ENCODE measurements at places on chromosomes 11 and 22.
A peak's percentile ranks its signal among the peaks of the same experiment; 100 is the strongest.

- DNase-seq: peak; percentile 52
Measured at GRCh38 chr22:43151251-43152002, at the start of gene TSPO. Gene TSPO, plus strand, starts transcription at chr22:43151559. Its CDS starts 7,680 bp downstream, at chr22:43159239.

DNA sequence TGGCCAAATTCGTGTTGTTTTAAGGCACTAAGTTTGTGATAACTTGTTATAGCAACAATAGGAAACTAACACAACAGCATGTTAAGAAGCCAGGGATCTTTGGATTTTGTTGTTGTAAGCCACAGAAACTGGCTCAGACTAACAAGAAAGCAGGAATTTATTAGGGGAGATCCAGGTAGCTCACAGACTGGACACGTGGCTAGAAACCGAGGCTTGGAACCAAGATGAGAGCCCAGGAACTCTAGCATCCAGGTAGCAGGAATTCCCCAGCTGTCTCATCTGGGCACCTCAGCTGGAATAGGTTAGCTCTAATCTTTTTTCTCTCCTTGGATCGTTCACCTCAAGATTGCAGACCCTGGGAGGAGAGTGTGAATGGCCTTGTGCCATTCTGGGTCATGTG, 24.9 kb downstream of the POLA2 start:
- DNase-seq: no peak

DNA sequence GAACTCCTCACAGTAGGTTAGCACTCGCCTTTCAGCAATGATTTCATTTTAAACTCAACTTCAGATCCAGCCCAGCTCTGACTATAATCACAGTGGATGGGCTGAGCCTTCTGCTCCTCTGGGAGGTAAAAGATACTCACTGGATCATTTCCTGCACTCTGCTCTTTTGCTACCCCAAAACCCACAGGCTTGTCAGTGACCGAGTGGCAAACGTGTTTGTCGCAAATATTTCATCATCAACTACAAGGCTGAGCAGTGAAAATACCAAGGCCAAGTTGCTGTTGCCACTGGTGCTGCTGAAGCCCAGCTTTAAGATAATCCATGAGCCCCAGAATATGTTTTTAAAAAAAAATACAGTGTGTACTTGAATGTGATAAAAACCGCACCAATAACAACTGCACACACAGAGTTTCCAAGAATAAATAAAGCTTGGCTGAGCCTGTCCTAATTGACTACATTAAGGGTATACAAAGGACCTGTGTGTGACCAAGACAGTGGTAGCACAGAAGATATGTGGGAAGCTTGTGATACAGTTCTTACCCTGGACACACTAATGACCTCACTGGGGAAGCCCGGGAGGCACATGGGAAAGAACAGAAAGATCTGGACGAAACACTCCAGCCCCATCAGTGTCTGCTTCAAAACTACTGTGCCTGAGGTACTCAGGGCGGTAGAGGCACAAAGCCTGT, 41.3 kb downstream of the ABTB2 start:
- peak; percentile 36 for DNase-seq

GRCh38 chr11:114208377-114208776, 87.8 kb upstream of the NNMT start:
- no peak for DNase-seq

DNA sequence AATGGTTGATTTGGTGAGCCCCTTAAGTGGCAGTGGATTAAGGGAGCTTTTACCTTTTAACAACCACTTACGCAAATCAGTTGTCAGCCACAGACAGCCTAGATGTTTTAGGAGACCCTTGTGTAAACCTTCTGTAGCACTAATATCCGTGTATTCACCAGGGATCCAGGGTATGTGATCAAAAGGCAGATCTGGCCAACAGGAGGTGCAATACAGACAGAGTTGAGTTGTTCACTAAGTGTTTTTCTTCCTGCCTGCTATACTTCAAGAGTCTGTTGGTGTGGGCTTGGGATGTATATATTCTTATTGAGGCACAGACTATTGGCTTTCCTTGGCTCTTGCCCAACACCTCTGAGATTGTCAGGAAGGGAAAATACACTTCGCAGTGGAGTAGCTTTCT, 175.1 kb downstream of the FAT3 start:
- DNase-seq: no peak

GRCh38 chr11:11895672-11896071, 53.9 kb downstream of the USP47 start:
- no peak for DNase-seq

- peak; percentile 78 for DNase-seq
Measured at GRCh38 chr11:131917634-131918384, 547.4 kb downstream of the NTM start.

- no peak for DNase-seq
Measured at GRCh38 chr22:17243524-17243923, 24.3 kb upstream of the ADA2 start.

- peak; percentile 54 for DNase-seq
Measured at GRCh38 chr11:42172441-42172840, 713.0 kb upstream of the LRRC4C start.

- no peak for DNase-seq
Measured at GRCh38 chr11:2891326-2892214, 6.0 kb upstream of the CDKN1C start.

GRCh38 chr22:45172881-45173585, 9.3 kb downstream of the NUP50 start:
- no peak for DNase-seq

GRCh38 chr11:413120-414081, 1.4 kb downstream of the SIGIRR start:
- DNase-seq: no peak

GRCh38 chr11:12239396-12239795, 129.0 kb downstream of the MICAL2 start:
- no peak for DNase-seq

DNA sequence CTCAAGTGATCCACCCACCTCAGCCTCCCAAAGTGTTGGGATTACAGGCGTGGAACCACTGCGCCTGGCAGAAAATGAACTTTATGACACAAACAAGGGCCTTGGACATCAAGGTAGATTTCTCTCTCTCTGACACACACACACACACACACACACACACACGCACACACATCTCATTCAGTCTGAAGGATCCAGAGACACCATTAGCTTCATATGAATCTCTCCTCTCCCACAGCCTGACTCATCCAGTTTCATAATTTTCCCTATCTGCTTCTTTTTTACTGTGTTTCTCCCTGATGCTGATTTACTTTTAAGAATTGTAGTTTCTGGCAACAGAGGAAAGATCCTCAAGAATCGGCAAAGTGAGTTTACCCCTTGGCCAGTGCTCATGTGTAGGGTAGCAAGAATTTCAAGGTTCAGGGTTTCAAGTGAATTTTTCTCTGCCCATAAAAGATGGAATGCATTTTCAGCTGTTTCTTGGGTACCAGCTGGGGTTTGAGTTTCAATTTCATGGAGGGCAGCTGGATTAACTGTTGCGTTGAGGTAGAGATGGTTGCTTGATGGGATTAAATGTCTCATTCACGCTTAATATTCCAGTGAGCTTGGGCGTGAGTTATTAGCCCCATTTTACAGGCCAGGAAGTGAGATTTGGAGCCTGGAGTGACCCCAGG, 3.5 kb downstream of the MYO18B start:
- no peak for DNase-seq

- no peak for DNase-seq
Measured at GRCh38 chr11:112459001-112459400, 198.3 kb upstream of the PLET1 start.

DNA sequence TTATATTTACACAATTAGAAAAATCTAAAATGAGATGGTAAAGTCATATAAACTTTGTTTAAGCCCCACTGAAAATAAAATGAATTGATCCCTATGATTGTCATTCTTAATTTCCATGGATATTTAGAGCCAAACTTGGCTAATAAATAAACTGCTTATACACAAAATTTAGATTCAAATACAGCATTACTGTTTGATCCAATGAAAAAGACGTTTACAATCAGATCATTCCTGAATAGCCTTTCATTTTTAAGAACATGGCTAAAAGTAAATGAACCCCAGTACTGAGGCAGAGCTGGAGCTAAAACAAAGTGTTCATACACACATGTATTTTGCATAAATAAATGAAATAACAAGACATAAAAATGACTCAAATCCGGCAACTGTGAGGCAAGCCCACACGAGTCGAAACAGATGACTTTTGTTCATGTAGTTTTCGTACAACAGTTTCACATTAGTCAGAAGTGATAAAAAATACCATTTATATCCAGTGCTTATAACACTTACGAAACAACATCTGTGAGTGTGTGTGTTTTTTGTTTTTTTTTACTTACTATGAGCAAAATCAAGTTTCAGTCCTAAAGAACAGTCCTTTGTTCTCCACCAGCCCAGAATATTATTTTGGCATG, 386.5 kb downstream of the SOX6 start:
- no peak for DNase-seq

GRCh38 chr11:27660171-27660570, 40.1 kb downstream of the BDNF start:
- DNase-seq: no peak

- no peak for DNase-seq
Measured at GRCh38 chr11:100329352-100329751, 357.7 kb upstream of the ARHGAP42 start.

GRCh38 chr22:38214302-38215056, 12.7 kb downstream of the MAFF start:
- DNase-seq: peak; percentile 90

- DNase-seq: no peak
Measured at GRCh38 chr22:39724857-39725256, 154.3 kb downstream of the CACNA1I start.

- no peak for DNase-seq
Measured at GRCh38 chr11:103552086-103552485, 442.9 kb downstream of the DYNC2H1 start.

- DNase-seq: no peak
Measured at GRCh38 chr11:2360081-2360642, 16.9 kb upstream of the CD81 start.

DNA sequence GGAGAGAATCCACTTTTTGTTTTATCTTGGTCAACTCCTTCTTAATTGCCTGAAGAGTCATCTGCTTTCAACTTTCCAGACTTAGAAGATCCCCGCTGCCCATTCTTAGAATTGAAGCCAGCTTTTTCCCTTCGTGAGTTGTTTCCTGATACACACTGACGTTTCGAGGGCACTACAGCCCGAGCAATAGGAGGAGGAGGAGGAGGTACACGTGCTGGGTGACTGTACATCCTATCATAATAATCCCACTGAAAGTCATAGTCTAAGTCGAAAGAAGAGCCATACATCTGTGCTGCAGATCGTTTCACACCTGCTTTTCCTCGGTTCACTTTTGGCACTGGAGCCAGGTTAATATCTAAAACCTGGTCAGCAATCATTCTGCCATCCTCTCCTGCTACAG, 606.1 kb downstream of the DLG2 start:
- DNase-seq: no peak

DNA sequence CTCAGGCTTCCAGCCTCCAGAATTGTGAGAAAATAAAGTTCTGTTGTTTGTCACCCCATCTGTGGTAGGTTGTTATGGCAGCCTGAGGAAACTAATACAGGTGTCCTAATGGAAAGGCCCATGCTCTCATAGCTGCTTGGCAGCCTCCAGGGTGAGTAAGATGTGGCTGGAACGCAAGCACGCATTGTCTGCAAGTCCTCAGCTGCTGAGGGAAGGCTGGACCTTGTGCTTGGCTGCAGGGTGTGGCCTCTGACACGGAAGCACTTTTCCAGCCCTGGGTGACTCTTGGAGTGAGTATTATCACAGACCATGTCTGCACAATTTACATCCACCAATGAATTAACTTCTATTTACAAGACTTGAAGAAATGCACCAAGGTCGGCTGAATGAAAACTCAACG, 44.4 kb upstream of the BARX2 start:
- no peak for DNase-seq

DNA sequence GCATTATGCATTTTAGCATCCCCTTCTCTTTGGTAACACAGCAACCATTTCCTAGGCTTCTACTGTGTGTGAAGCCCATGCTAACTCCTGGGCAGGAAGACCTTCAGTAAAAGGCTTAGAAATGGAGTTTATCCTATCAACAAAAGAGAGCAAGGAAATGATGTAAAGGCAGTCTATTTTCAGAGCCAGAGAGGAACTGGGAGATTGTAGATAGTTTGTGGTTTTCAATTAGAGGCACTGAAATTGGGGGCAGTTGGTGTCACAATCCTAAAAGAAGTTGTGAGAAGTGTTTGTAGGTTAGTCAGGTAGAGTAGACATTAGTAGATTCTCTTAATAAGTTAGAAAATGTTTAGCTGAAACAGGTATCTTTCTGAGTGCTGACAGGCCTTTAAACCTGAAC, 7.1 kb downstream of the ACAD8 start:
- no peak for DNase-seq

- no peak for DNase-seq
Measured at GRCh38 chr11:68116974-68117373, 4.2 kb downstream of the CHKA start.

- DNase-seq: peak; percentile 48
Measured at GRCh38 chr22:32917577-32918354, 116.3 kb downstream of the TIMP3 start.

GRCh38 chr11:117039900-117040299, 58.3 kb downstream of the SIK3 start:
- DNase-seq: no peak

- no peak for DNase-seq
Measured at GRCh38 chr22:34880662-34881061, 185.3 kb upstream of the ISX start.

- DNase-seq: no peak
Measured at GRCh38 chr22:43376765-43377547, 33.8 kb upstream of the SCUBE1 start.

GRCh38 chr11:65785319-65786007, 1.4 kb upstream of the OVOL1 start:
- DNase-seq: no peak

- DNase-seq: peak; percentile 98
Measured at GRCh38 chr22:49026494-49027367, 800.9 kb downstream of the BRD1 start.

DNA sequence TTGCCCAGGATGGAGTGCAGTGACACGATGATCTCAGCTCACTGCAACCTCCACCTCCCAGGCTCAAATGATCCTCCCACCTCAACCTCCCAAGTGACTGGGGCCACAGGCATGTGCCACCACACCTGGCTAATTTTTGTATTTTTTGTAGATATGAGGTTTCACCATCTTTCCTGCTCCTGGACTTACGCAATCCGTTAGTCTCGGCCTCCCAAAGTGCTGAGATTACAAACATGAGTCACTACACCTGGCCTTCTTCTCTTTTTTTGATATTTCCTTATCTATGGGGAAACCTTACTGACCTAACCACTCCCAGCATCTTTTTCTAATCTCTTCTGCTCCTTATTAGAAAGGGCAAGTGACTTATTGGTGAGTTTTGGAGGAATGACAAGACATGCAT, 121.7 kb upstream of the CHORDC1 start:
- DNase-seq: no peak

DNA sequence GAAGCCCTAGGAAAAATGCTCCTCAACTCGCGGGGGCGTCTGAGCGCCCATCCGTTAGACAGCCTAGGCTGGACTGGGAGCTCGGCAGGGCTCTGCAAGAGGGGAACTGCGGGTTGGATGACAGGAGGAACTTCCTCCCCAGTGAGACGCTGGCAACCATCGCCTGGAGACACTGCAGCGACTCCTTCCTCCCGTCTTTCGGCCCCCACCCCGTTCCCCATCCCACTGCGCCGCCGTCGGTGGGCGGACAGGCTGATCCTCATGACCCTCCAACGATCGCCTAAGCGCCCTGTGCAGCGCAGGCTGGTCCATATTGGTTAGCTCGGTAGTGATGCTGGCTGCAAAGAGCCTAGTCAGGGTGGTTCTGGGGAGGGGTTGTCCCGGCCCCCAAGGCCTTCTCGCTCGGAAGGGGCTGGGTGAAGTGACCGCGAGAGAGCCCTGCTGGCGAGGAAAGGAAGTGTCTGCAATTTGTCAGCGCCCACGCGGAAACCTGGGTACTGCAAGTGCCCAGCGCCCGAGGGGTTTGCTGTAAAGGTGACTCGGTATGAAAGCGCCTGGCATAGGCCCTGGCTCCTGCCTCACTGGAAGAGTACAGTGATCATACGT, 638 bp downstream of the NRGN start:
- DNase-seq: no peak

GRCh38 chr11:132039521-132039920, 669.1 kb downstream of the NTM start:
- no peak for DNase-seq
